ENCODE measurements at places on chromosomes 4 and X.
A peak's percentile ranks its signal among the peaks of the same experiment; 100 is the strongest.

DNA sequence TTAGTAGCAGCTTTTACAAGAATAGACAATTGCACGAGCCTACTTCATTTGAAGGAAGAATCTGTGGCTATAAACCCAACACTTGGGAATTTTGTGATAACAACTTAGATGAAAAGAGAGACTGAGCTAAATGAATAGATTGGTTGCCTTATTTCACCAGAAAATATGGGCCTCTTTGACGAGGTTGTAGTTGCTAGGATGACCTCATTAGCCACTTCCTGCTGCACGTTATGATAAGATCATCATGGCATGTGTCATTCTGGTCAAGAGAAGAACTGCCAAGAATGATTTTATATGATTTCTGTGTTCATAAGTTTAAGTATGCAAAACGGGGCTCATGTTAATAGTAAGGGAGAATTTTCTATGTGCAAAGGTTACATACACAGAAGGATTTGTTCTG lies 321.9 kb upstream of the GIMD1 start:
- DNase-seq, result no peak

GRCh38 chrX:16966752-16967448 lies 20.4 kb downstream of the REPS2 start:
- DNase-seq, result no peak

DNA sequence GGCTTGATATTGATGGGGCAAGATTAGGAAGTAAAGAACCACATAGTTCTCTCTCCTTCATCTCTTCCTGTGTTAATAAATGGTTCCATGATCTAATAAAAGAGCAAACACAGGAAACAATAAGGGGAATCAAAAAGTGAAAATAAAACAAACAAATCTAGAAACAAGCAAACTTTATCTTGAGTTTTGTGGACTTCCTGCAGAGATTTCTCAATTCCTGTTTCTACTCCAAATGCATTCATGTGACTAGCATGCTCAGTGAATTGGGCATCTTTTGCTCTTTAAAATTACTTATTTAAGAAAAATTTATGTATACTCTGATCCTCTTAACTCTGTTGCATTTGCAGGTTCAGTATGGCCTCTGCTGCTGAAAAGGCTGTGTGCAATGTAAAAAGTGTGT lies 682.0 kb downstream of the KCTD8 start:
- no peak for DNase-seq

DNA sequence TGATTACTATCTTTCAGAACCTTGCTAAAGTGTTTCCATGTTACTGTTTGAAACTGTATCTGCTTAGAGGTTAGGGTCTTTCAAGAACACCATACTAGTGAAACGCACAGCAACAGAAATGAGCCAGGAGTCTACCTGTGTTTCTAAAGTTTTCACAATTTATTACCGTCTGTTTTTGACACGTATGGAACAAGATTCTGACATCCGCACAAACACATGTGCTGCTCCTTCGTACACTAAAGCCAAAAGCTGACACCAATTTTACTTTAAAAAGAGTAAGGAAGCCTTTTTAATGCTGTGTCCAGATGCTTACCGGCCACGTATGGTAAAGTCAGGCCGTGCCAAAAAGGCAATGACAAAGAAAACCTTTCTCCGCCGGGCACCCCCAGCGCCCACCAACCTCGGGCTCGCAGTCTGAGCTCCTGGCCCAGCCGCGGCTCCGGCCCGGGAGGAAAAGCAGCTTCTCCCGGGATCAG lies 532 bp downstream of the RPS4X start:
- DNase-seq, result no peak

DNA sequence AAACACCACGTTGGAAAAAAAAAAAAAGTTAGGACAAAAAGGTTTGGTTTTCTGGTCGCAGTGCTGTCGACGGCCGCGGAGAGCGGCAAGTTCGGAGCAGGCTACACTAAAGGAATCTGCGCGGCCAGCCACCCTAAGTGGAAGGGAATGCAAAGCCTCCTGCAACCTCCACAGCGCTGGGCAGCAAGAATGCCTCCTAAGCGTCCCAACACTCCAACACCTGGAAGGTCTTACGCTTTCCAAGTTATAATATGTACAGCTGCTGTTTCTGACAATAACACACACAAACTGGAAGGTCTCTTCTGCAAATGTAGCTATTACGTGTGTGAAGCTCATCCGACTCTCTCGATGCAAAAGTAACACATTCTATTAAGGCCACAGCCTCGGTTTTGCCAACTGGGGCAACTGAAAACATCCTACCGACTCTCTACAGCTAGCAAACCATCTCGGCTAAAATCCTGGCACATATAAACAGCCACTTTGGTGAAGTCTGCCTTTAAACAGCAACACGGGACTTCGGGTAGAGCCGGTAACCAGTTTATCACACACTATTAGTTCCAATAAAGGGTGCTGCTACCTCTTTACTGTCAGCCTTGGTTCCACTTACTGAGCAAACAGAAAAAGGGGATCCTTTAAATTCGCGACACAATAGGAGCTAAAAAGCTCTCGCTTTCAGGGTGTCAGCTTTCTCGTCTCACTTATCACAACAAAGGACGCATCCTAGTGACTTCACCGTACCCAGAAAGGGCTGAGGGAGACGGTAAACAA lies 895 bp downstream of the SMIM14 start:
- DNase-seq, result no peak

- no peak for DNase-seq
Observed at GRCh38 chr4:88629826-88630225, 37.5 kb downstream of the HERC3 start.

DNA sequence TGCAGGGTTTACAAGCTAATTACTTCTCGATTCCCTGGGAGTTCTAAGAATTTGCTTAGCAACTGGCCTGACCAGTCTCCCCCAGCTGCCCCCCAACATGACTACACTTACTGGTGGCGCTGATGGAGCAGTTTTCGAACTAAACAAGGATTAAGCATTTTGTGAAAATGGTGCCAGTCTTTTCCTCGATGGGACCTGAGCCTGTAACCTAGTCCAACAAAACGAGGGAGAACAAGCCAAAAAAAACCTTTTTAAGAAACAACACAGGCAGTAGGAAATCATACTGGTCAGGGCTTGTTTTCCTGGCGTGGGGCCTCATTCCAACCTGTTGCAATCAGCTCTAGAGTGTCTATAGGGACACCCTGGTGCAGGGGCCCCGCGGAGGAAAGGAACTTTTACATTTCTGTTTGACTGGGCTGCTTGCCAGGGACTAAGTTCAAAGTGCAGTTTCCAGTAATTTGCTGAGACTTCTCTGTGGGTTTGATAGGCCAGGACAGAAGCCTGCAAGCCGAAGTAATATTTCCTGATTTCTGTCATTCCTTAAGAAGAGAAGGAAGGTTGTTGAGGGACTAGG lies 158.7 kb downstream of the SPRY1 start:
- DNase-seq, result no peak

GRCh38 chr4:6746721-6747293 lies 30.8 kb downstream of the BLOC1S4 start:
- DNase-seq, result no peak

- no peak for DNase-seq
Observed at GRCh38 chr4:39883646-39884045, 94.1 kb downstream of the PDS5A start.

- DNase-seq, result no peak
Observed at GRCh38 chr4:19026281-19026680, 1004.7 kb upstream of the LCORL start.

DNA sequence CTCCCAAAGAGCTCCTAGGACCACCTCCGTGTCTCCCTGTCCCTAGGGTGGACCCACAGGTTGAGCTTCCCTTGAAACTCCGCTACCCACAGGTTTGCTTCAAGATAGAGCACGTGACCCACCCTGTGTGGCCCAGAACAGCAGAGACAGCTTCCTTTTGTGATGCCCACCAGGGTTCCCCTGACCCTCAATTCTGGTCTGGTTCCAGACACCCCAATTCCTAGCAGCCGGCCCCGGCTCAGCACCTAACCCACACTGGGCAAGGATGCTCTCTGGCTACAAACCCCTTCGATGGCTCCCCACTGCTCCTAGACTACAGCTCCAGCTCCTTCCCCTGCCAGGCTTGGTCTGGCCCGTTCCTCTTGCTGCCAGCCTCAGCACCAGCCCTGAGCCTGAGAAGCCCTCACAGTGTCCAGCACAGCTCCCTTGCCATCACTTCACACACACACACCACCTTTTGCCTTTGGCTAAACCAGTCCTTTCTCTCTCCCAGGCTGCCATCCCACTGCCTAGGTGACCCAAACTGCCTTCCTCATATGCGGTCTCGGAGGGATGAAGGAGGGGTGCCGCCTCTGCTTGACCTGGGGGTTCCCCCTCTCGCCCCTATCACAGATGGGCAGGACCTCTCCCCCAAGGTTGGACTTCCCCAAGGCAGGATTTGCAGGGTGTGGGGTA lies 6.2 kb downstream of the PNCK start:
- no peak for DNase-seq

- peak; percentile 35 for DNase-seq
Observed at GRCh38 chr4:140151699-140152012, 2.3 kb downstream of the MAML3 start.

DNA sequence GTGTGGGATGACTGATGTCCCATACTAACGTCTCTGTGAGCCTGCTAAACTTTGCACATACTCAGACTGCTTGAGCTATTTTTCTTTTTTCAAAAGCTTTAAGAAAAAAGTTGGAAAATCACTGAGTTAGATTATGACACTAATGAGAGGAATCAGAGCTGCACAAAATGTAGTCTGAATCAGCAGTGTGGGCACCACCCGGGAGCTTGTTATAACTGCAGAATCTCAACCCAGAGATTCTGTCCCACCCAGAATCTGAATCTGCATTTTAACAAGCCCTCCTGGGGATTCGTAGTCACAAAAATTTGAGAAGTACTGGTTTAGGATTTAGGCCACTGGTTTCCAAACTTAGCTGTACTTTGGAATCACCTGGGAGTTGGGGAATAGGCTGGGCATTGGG lies 102.1 kb upstream of the MID1IP1 start:
- DNase-seq, result no peak

DNA sequence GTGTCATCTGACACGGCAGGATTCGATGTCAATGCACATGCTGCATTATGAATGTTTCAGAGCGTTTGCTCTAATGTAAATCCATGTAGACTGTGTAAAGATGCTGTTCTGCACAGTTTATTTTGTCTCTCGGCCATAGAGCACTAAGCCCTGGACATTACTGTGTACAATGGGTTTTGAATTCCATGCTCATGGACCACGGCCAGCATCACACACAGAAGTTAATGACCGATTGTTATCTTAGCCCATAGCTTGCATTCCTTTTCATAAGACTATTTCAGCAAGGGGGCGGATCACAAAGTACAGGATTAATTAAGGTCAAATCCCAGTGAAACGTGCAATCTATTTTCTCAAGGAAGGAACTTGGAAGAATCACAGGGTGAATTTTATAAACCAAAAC lies 286.1 kb upstream of the TENM3 start:
- DNase-seq, result no peak

DNA sequence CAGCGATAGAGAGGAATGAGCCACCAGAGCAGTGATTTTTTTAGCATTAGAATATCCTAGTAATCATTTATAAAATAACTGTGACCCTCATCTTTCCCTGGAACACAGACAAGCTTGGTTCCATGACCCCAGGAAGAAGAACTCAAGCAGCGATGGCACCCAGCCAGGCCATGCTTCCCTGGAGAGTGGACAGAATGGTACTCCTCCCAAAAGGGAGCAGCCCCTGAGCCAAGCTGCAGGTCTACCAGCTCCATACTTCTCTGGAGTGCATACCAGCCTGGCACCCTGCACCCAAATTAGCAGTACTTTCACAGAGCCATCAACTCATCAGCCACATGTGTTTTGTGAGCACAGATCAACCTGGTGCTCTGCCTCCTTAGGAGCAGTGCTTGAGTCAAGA lies 310.9 kb upstream of the PCDH10 start:
- no peak for DNase-seq

GRCh38 chr4:156962528-156962974 lies 9.0 kb downstream of the PDGFC start:
- no peak for DNase-seq

- DNase-seq, result no peak
Observed at GRCh38 chr4:21692241-21692640, 256.3 kb downstream of the KCNIP4 start.

GRCh38 chr4:69773484-69773883 lies 13.1 kb upstream of the SULT1B1 start:
- no peak for DNase-seq

- no peak for DNase-seq
Observed at GRCh38 chr4:184110452-184111224, 107.0 kb downstream of the ENPP6 start.

GRCh38 chr4:87391576-87392054 lies 627 bp upstream of the HSD17B11 start:
- no peak for DNase-seq

DNA sequence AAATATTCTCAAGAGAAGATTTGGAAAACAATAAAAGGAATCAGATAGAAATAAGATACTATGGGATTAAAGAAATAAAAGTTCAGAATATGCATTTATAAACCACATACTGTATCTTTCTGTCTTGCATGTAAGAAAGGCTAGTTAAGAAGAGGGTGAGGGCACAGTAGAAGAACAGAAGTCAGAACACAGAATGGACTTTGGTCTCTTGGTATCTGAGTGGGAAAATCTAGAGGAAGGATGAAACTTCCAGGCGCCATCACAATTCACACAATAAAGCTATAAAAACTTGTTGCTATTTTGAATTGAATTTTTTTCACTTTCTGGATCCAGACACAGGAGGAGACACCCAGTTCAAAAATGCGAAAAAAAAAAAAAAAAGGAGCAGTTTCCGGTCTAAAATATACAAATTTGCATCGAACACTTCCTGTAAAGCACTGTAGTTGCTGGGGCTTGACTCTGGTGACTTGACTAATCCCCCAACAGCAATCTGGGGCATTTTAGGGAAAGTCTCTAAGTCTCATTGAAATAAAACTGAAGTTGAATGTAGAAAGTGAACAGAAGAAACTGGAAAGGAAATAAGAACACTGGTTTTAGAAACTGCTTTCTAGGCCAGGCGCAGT lies 8.1 kb upstream of the NAAA start:
- DNase-seq, result no peak

DNA sequence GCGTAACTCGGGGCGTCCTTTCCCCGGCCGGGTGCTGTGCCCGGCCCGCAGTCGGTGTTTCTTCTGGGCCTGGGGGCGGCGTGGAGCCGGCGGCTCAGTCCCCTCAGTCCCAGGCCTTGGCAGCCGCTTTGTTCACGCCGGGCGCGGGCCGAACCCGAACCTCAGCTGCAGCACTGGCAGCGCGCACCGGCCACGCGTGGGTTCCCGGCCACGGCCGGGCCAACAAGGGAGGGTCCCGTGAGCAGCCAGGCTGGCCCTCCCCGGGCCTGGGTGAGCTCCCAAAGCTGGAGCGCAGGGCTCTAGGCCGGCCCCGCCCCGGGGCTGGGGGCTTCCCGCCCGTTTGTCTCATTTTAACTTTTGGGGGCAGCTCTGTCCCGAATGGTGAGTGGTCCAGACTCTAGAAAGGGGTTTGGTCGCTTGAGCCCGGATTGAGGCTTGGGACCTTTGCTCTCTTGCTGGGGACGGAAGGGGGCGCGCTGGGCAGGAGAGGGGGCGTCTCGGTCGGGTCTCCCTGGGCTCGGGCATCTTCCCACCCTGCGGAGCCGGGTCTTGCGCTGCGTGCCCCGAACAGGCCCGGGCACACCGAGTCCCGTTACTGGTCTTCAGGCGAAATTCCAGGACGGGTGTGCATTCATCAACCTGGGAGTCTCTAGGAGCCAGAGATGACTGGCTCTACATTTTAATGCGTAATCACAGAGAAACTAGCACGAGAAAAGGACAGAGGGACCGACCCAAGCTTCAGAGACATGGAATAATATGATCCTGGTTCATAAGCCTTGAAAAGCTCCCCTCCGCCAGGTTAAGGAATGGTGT lies 177.1 kb downstream of the CBR4 start:
- DNase-seq, result no peak

- DNase-seq, result no peak
Observed at GRCh38 chr4:140150886-140151698, 2.9 kb downstream of the MAML3 start.
